ENCODE measurements at places on chromosomes 16 and 17.

DNA sequence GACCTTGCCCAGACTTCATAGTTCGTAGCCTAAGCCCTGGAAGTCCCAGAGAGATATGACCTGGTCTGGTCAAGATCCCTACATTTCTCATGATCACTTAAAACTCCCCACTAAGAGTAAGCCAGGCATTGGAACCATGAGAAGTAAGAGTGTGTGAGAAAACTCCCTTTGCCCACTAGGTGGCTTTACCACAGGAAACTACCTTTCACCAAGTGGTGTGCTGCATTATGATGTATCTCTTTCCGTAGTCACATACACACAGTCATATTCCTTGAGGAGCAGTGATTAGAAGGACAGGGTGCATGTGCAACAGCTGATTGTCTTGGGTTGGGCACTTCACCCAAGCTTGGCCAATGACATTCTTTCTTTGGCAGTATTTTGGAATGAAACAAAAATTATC lies 639.3 kb downstream of the KCNJ2 start:
- DNase-seq = no peak

- no peak for DNase-seq
Measured at GRCh38 chr17:73508057-73508930, 136.0 kb downstream of the SDK2 start.

DNA sequence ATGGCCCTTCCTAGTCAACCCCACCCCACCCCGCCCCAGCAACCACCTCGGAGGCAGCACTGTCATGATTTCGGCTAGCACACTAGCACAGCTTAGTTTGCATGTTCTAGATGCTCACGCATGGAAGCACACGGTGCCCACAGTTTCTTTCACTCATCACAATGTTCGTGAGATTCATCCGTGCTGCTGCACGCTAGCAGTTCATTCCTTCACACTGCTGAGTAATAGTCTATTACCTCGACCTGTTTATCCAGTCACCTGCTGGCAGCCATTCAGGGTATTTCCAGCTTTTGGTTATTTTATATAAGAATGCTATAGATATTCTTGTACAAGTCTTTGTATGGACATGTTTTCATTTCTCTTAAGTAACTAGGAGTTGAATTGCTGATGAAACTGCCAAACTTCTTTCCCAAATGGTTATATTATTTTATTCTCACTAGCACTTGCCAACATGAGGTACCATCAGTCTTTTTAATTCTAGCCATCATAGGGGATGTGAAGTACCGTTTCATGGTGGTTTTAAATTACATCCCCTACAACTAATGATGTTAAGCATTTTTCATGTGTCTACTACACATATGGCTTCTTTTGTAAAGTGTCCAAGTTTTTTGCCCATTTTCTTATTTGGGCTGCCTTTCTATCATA lies 75.7 kb downstream of the CYTH1 start:
- peak; percentile 22 for DNase-seq

- DNase-seq = no peak
Measured at GRCh38 chr17:63482509-63482908, 5.6 kb downstream of the ACE start.

GRCh38 chr16:49634235-49635008 lies 221.5 kb downstream of the ZNF423 start:
- DNase-seq = no peak

- DNase-seq = peak; percentile 41
Measured at GRCh38 chr16:81779536-81780320, 637 bp downstream of the PLCG2 start.

DNA sequence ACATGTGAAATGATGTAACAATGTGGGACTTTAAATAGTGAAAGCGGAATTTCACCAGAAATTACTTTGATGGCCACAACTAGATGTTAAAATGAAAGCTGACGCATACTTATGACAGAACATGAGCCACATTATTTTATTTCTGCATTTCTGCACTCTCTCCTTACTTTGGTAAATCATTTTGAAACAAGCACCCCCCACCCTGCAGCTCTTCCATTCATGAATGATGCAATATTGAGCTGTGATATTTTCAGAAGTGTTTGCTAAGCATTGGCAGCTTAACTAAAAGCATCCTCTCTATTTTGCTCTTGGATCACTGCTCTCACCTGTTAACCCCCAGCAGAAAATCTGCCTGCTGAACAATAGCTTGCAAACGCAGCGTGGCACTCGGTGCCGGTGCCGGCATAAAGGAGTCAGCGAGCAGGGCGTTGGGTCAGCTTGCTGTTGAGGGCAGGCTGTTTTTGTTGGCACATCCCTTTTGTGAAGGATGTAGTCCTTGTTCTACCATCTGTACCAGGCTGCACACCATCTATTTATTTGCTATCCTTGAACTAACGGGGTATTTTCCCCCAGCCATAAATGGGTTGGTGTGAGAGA lies 30.8 kb upstream of the CBLN1 start:
- no peak for DNase-seq

DNA sequence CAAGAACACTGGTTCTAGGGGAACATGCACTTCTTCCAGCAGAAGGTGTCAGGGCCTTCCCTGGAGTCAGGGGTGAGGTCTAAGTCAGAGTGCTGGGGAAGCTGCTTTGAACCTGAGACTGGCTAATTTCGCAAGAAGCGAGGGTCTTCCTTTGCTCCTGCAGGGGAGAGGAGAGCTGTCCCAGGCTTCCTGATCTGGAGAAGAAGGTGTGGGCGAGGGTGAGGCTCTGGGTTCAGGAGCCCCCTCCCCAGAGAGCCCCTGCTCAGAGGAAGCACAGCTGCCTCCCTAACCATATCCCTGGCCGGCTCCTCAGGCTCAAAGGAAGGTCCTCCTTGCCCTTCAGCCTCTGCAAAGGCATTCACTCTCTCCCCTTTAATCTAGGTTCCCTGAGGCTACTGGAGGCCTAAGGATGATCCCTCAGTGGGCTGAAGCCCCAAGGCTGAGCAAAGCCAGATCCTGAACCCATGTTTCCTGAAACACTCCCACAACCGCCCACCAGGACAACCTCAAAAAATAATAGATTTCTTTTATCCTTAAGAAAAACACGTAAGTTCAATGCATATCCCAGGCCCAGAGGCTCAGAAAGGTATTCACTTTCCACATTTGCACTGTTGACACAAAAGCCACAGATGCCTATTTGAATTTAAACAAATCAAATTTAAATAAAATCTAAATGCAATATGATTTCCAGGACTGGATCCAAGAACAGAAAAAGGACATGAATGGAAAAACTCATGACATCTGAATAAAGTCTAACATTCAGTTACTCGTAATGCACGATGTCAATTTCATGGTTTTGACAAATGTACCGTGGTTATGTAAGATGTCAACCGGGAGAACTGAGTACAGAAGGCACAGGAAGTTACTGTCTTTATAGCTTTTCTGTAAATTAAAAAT lies 71.5 kb upstream of the RCVRN start:
- no peak for DNase-seq

GRCh38 chr17:60510031-60510430 lies 16.0 kb downstream of the APPBP2 start:
- DNase-seq = no peak

DNA sequence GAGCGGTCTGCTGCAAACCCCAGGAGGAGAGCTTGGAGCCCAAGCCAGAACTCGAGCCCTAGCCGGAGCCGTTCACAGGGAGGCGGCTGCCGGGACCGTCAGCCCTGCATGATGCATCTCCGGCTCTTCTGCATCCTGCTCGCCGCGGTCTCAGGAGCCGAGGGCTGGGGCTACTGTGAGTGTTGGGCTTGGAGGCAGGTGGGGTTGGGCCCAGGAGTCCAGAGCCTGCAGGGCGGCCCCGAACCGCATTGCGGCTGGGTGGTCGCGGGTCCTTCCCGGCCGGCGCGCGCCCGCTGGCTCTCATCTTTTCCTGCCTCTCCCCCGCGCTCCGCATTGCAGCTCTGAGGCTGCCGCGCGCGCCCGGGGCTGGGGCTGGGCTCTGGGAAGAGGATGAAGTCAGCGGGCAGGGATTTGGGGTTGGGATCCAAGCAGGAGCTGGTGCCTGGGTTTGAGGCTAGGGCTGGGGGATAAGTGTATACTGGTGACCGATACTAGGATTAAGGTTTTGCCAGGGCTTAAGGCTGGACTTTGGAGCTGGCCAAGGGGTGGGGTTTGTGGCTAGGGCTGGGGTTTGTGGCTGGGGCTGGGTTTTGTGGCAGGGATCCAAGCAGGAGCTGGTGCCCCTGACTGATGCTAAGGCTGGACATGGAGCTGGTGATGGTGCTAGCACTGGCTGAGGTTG lies 532 bp downstream of the CNTNAP1 start:
- no peak for DNase-seq

DNA sequence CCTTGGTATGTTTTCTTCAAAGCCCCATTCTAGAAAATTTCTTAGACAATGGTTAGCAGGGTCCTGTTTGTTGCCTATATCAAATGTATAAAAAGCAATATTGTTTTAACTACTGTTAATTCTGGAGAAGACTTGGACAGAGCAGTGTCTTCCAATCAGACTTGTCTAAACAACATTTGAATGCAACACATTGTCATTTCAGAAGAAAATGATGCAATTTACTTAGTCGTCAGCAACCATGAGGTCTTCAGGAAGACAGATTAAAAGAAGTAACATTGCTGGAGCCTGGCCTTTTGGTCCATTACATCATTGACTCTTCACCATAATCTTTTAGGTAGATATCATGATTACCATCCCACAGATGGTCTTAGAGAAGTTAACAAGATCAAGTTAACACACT lies 94.5 kb downstream of the ANKFN1 start:
- no peak for DNase-seq

GRCh38 chr17:51419476-51419875 lies 159.1 kb downstream of the UTP18 start:
- DNase-seq = no peak

- no peak for DNase-seq
Measured at GRCh38 chr16:8893976-8894690, 12.0 kb downstream of the LITAFD start.

DNA sequence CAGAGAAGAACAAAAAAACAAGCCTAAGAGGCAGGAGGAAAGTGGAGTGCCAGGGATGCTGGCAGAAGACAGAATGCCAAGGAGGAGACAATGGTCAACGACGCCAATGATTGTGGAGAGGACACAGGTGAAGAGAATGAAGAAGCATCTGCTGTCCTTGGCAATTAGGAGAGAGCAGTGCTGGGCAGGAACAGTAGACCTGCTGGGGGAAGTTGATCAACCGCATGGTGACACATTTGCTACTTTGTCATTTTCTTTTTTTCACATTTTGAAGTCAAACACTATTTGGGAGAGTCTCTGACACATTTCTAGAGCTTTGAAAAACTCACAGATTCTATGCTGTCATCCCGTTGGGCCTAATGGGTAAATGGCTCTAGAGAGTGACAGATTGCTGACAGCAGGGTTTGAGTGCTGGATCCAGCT lies 1.1 kb upstream of the PIK3R6 start:
- no peak for DNase-seq

GRCh38 chr17:63702721-63703015 lies 2.7 kb upstream of the LIMD2 start:
- DNase-seq = peak; percentile 44

- no peak for DNase-seq
Measured at GRCh38 chr16:81275064-81275532, 36.6 kb downstream of the BCO1 start.

GRCh38 chr17:73632513-73632912 lies 11.7 kb downstream of the SDK2 start:
- DNase-seq = no peak

DNA sequence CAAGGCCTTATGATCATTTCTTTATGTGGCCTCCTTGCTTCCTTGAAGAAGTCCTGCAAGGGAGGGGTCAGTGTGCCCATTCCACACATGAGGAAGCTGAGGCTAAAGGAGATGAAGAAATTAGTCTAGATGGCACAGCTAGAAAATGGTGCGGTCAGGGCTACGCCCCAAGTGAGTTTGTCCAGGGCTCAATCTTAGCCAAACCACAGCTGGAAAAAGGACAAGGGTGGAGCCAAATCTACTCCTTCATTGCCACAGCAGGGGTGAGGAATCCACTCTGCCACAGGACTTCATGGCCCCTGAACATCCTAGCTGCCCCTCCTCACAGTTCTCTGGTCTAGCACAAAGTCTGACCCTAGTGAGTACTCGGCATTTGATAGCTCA lies 16.2 kb downstream of the BEAN1 start:
- no peak for DNase-seq

GRCh38 chr17:81009136-81009535 lies 17.5 kb downstream of the CHMP6 start:
- DNase-seq = no peak

DNA sequence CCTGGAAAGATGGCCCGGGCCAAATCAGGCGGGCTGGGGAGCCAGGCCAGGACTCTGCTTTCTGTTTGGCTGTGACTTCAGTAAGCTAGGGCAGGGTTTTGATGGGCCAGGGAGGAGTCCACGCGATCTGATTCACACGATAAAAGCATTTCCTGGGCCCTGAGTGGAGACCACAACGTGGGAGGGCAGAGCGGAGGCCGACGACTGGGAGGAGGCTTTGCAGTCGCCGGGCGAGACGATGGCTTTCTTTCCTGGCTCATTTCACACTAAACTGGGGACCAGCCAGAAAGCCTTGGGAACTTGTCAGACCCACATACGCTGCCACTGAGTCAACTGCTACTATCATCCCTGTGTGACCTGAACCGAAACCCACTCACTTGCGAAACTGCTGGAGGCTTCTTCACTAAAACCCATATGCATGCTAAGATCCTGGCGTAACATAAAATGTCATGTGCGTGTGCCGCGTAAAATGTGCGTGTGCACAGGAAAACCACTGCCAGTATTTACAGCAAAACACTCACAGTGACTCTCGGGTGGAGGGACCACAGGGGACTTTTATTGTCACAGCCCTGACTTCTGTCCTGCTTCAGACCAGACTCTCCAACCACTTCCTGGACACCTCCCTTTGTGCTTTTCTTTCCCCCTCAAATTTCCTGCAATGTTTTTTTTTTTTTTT lies 14.2 kb upstream of the RHBDF2 start:
- DNase-seq = peak; percentile 80

GRCh38 chr17:10879190-10879836 lies 41.4 kb upstream of the PIRT start:
- no peak for DNase-seq

DNA sequence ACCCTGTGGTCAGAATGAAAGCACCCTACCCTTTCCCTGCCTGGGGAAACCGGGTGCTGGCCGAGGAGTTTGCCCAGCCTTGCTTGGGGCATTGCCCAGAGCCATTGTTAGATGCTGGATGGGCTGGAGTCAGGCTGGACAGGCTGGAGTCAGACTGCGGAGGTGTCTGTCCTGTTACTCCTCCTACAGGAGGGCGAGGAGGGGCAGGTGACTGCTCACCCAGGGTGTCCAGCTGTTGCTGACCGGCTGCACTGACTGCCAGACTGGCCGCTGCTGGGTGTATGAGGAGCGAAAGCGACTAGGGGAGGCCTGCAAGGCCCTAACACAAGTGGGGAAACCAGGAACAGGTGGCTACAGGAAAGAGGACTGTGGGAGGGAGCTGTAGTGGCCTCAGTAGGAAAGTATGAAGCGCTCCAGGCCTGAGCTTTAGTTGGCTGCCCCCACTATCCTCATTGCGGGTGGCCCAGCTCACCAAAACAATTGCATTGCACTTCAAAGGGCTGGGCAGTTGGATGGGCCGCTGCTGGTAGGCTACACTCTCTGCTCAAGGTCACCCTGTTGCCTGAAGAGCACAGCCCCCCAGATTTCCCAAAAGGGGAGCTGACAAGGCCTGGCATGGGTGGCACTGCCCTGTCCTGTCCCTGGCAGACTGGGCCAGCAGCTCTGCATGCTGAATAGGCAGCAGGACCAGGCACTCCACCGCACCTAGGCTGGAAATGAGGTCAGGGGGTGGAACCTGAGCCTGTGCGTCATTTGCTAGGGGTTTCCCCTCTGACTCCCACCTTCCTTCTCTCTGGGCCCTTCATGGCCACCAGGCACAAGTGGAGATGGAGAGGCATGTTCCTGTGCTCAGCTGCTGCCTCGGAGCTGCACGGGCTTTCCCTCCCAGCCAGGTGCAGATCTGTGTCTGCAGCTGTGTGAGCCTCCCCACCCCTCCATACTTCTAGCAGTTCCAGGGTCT lies 18.4 kb downstream of the LDHD start:
- DNase-seq = no peak

Data from natural killer cell (primary cell).